ENCODE measurements at places on chromosomes 2 and 18. TPM values are rescaled to one million over a fixed set of nuclear protein-coding genes. Genes with fewer than 3 reads are reported as not detected.

The CXCR1 gene
- not detected for total RNA-seq

The SNTG2 gene
- total RNA-seq: not detected

The SRD5A2 gene
- total RNA-seq: not detected

The CNDP1 gene
- 0.22 TPM for total RNA-seq

The RGPD4 gene
- not detected for total RNA-seq
